ENCODE measurements at places on chromosomes 12 and 14.

DNA sequence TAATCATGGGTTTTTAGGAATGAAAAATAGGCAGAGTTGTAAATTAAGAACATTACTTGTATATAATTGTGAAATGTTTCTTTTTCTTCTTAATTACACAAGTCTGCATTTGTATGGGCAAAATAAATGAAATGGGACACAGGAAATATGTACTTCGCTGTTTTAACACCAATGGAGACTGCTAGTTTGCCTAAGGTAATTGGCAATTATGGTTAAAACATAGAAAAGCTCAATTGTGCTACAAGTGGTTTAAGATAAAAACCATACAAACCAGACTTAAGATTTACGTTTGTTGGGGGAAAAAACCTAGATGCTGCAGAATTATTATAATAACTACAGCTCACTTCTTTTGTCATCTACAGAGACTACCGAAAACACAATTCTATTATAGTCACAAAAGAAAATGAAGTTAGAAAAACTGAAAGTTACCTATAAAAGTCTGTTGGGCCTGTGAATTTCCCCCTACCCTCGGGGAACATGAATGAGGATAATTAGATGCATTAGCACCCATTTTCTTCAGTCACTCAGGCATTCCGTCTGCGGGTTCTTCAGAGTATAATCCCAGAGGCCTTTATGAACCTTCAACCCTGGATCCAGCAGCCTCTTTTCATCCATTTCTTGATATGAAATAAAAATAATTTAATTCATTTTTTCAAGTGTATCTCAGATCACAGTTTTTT lies 37.2 kb downstream of the BTBD7 start:
- no peak for DNase-seq

DNA sequence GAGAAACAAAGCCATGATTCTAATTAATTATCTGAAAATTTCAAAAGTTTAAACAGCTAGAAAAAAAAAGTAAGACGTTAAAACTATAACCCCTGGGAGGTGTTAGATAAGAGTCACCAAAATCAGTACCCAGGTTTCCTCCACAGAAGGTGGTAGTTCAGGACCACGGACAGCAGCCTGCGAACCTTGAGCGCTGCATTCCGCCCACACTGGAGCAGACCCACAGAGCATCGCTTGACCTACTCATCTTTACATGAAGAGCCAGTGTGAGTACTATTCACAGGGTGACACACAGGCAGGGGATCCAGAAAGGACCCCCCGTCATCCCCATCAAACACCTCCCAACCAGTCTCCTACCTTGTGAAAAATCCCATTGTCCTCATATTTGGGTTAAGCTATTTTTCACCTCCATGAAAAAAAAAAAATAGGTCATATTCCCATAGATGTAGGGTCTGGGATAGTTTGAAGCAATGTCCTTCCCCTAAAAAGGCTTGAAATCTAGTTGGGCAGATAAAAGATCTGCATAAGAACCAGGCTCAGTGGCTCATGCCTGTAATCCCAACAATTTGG lies 8.8 kb upstream of the CHGA start:
- peak; percentile 32 for DNase-seq

GRCh38 chr14:33792720-33793368 lies 158.0 kb downstream of the EGLN3 start:
- peak; percentile 67 for DNase-seq

DNA sequence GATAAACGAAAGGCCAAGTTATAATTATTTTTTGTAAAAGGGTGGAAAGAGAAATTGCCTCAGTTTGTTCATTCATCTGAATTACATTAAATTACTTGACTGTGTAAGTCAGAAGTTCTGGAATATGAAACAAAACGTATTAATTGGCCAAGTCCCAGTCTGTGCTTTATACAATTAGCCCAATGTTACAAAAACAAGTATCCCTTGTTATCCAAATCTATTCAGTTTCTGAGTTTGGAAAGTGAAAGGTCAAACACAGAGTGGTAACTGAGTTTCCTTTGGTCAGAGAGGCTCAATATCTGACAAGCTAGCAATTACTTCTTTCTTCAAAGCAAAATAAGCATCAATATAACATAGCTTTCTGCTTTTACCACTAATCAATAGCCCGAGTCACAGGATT lies 62.6 kb downstream of the SPPL3 start:
- no peak for DNase-seq

GRCh38 chr14:95651821-95652583 lies 34.2 kb upstream of the TCL1B start:
- DNase-seq = no peak

DNA sequence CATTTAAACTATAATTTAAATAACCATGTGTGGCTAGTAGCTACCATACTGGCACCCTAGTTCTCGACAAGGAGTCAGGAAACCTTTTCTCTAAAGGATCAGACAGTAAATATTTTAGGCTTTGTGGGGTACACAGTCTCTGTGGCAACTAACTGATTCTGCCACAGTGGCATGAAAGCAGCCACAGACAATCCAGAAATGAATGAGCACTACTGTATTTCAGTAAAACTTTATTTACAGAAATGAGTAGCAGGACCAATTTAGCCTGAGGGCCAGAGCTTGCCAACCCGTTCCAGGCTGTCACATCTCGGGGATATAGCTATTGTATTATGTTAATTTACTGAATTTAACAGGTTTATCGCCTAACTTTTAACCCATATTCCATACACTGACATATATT lies 278.7 kb downstream of the ITPR2 start:
- no peak for DNase-seq

DNA sequence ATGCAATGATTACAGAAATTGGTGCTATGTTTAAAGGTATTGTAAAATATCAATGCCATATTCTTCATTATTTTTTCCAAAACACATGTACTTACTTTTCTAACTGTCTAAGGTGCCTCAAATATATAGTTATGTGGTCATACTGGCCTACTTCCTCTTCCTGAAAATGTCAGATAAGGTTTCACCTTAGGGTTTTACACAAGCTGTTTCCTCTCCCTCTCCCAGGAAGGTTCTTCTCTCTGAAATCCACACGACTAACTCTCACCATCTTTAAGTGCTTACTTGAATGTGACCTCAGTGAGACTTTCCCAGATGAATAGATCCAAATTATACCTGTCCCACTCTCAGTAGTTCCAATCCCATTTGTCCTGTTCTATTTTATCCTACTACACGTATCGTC lies 11.6 kb upstream of the CLEC4D start:
- DNase-seq = no peak

GRCh38 chr14:61176686-61177085 lies 104.5 kb downstream of the TMEM30B start:
- DNase-seq = no peak

- DNase-seq = no peak
Measured at GRCh38 chr14:95486875-95487668, 29.4 kb downstream of the SYNE3 start.

DNA sequence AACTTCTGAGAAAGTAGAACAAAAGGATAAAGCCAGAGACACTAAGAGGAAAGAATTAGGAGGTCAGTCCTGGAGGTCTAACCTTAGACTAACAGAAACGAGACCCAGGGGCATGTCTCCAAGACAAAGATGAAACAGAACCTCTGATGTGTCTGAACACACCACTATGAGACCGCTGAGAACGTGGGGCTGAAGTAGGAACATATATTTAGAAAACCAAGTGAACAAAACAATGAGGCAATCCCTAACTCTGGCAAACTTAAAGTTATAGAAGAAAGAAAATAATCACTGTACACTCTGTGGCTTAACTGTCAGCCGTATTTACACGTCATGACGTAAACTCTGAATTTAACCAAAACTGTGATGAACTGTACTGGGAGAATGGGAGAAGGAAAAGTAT lies 17.9 kb downstream of the KCTD10 start:
- no peak for DNase-seq

Measured in activated naive CD4-positive, alpha-beta T cell treated with anti-CD3 and anti-CD28 coated beads, Interleukin-2, amount 50 U/mL, for 16 hours (primary cell).